NCI-H2081 treated with DMSO at 0.1 percent for 48 hours (cell line): ENCODE measurements at places on chromosomes 4 and X.

GRCh38 chr4:134540588-134540987 is 339.0 kb upstream of the PABPC4L start:
- no peak for DNase-seq

- no peak for DNase-seq
Measured at GRCh38 chr4:113433536-113434246, 327.8 kb downstream of the CAMK2D start.

DNA sequence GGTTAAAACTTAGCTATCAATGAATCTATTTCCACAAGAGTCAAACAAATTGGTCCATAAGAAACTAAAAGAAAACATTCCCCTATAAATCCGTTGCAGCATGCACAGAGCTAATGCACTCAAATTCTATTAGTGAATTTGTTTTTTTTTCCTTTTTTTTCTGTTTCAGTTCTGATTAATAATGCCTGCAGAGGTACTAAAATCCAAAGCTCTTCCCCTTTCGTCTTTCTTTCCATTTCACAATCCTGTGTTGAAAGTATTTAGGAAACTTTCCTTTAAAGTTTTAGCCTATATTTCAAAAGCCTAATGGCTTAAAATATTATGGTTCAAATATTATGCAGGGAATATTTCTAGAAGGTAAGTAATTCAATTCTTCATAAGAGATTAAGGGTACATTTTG is 45.9 kb upstream of the VEGFD start:
- no peak for DNase-seq

GRCh38 chr4:181013162-181013561 is 1230.0 kb upstream of the TENM3 start:
- DNase-seq, result no peak

DNA sequence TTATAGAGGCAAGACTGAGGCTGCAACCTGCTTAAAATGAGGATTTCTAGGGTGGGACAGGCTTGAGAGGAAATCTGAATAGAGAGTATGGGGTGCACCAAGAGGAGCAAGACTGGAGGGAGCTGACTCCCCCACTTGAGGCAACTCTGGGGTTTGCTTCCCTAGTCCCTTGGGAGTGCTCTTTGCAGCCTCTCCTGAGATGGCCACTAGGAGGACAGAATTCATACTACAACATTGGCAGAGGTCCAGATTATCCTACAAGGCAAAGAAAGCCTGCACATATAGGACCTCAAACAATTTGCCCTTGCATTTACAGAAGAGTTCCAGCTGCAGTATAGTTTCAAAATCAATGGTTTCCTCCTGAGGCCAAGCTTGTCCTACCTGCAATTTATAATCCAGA is 830.9 kb downstream of the TECRL start:
- DNase-seq, result no peak

GRCh38 chrX:7950865-7951264 is 23.7 kb upstream of the PNPLA4 start:
- no peak for DNase-seq

- no peak for DNase-seq
Measured at GRCh38 chr4:67575232-67576058, 16.9 kb downstream of the STAP1 start.

- DNase-seq, result no peak
Measured at GRCh38 chrX:8405631-8406030, 59.0 kb upstream of the VCX3B start.

GRCh38 chrX:28625223-28625622 is 38.0 kb downstream of the IL1RAPL1 start:
- DNase-seq, result no peak

- DNase-seq, result no peak
Measured at GRCh38 chrX:37809970-37810369, 30.1 kb downstream of the CYBB start.

DNA sequence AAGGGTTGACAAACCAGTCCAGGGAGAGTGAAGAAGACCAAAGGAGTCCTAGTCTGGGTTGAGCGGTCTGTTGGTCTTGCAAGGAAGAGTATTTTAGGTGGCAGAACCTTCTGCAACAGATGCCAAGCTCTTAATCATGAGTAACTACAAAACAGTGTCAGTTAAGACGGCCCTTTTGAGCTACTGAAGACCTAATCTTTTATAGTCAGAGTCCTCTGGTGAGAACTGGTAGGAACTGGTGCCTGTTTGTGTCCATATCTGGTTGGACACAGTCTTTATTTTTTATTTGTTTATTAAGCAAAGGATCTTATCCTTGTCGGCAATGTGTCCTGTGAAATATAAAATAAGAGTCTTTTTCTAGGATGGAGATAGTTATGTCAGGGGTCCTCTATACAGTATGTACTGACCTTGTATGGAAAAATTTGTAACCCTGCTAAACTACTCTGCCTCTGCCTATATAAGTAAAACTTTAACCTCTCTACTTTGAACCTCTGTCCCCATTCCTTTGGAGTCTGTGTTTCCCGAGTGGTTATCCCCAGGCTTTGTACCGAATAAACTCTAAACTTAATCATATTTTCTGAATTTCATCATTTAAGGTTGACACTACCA is 47.1 kb downstream of the FAM13A start:
- DNase-seq, result no peak
